ENCODE measurements at places on chromosomes 12 and 14.

DNA sequence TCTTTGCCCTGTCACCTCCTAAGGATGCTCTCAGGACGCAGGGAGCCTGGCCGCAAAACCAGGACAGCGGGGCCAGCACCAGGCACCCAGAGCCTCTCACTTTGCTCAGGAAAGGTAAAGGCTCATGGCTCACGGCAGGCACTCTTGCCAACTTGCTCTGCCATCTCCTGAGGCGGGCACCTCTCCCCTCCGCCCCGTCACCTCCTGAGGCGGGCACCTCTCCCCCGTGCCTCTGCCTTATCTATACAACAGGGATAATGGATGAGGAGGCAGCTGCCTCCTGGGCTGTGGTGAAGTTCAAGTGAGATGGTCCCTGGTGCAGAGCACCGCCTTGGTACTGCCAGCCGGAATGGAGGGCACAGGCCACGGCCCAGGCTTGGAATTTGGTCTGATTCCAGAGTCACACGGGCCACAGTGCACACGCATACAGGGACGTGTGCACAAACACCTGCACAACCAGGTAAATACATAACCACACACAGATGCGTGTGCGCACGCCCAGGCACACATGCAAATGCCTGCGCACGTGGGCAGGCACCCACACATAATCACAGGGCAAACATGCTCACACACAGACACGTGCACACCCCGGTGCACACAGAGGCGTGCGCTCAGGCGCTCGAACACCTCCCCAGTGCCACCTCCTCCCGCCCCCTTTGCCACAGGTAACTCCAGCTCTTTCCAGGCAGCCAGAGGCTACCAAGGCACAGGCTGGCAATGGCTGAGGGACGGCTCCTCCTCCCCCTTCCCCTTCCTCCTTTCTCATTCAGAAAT is 11.6 kb downstream of the DEGS2 start:
- peaks cover 13% of the 10 kb centered on the region for H3K4me1 ChIP-seq
- no peak overlapping the region for H3K4me3 ChIP-seq
- DNase-seq = peak; percentile 77
- no peaks in the 10 kb centered on the region for H3K27me3 ChIP-seq
- H3K36me3 ChIP-seq = no peaks in the 10 kb centered on the region

DNA sequence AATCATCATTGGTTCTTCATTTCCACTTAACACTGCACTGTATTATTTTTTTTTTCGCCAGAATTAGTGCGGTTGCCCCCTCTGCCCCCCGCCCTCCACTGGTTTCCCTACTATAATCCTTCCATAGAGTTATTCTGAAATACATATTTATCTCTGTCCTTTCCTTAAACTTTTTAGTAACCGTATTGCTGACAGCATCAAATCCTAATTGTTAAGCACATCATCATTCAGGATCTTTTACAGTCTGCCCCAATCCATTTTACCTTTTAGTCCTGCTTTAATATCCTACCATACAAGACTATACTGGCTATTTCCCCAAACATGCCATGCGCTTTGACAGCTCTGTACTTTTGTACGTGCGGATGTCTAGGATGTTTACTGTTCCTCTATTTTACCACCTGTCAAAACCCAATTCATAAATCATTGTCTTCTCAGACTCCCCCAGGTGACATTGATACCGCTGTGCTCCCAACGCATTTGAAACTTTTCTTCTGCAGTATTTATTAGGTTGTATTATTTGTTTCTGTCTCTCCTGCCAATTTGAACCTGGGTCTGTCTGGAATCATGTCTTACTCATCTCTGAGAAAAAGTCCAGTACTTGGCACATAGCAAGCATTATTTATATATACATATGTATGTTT is 1.0 kb downstream of the FGFR1OP2 start:
- no peak for DNase-seq
- peak overlapping the region; percentile 68 for H3K4me3 ChIP-seq
- H3K36me3 ChIP-seq = no peaks in the 10 kb centered on the region
- H3K27me3 ChIP-seq = no peaks in the 10 kb centered on the region

DNA sequence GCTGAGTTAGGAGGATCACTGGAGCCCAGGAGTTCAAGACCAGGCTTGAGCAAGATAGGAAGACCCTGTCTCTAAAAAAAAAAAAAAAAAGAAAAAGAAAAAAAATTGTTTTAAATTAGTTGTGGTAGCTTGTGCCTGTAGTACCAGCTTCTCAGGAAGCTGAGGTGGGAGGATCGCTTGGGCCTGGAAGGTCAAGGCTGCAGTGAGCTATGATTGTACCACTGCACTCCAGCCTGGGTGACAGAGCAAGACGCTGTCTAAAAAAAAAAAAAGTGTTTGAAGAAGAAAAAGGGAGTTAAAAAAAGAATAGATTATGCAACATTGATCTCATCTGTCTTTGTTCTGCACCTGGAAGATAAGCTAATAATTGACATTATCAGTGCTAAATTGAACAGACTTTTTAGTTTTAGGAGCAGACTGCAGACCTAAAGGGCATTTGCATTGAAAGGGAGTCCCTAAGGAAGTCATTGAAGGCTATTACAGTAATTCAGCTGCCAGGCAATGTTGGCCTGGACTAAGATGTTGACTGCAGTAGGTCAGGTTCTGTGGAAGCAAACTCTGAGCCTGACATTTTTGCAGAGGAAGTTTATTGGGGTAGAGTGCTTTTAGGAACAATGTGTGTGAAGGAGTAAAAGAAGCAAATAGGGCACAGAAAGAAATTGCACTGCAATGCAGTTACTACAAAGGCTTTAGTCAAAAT is 215.8 kb downstream of the PCNX1 start:
- peaks cover 6% of the 10 kb centered on the region for H3K4me1 ChIP-seq
- no peak for DNase-seq
- H3K27ac ChIP-seq = no peak overlapping the region
- no peak overlapping the region for H3K4me3 ChIP-seq
- no peaks in the 10 kb centered on the region for H3K27me3 ChIP-seq

DNA sequence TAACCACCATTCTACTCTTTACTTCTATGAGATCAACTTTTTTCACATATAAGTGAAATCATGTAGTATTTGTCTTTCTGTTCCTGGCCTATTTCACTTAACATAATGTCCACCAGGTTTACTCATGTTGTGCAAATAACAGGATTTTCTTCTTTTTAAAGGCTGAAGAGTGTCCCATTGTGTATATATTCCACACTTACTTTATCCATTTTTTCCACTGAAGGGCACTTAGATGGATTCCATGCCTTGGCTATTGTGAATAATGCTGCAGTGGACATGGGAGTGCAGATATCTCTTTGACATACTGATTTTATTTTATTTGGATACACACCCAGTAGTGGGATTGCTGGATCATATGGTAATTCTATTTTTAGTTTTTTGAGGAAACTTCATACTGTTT is 181.1 kb upstream of the HMGA2 start:
- H3K4me3 ChIP-seq = no peak overlapping the region
- H3K27me3 ChIP-seq = no peaks in the 10 kb centered on the region
- DNase-seq = no peak
- no peak overlapping the region for H3K27ac ChIP-seq

DNA sequence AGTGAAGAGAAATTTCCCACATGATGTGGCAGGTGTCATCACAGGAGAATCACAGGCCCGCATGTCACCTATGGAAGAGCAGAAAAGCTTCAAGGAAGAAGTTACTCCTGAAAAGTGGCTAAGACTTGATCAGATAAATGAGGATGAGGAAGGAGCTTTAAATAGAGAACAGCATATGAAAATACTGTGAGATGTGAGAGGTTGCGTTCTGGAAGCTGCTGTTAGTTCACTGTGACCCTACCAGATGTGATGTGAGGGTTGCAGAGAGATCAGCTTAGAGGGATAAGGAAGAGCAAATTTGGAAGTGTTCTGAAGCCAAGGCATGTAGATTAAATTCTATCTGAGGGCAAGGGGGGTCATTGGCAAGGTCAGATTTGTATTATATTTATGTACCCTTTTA is 17.1 kb downstream of the ERP27 start:
- no peaks in the 10 kb centered on the region for H3K36me3 ChIP-seq
- H3K4me3 ChIP-seq = no peak overlapping the region
- no peaks in the 10 kb centered on the region for H3K27me3 ChIP-seq
- H3K4me1 ChIP-seq = no peaks in the 10 kb centered on the region

GRCh38 chr12:75690296-75690955 is 179.0 kb upstream of the KRR1 start:
- H3K4me3 ChIP-seq = no peak overlapping the region
- DNase-seq = no peak
- H3K4me1 ChIP-seq = no peaks in the 10 kb centered on the region
- H3K27me3 ChIP-seq = no peaks in the 10 kb centered on the region

DNA sequence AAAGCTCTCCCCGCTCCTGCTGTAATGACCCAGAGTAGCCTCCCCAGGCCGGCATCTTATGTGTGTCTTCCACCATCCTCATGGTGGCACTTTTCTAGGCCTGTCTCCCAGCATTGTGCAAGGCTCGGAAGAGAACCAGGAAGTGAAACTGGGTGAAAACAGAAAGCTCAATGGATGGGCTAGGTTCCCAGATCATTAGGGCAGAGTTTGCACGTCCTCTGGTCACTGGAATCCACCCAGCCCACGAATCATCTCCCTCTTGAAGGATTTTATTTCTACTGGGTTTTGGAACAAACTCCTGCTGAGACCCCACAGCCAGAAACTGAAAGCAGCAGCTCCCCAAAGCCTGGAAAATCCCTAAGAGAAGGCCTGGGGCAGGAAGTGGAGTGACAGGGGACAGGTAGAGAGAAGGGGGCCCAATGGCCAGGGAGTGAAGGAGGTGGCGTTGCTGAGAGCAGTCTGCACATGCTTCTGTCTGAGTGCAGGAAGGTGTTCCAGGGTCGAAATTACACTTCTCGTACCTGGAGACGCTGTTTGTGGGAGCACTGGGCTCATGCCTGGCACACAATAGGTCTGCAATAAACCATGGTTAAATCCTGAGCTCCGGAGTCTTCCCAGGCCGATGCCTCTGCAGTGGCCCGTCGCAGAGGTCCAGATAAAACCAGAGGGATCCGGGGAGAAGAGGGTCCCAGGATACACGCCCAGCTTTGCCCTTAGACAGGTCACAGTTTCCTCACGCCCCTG is 15.6 kb downstream of the ACVRL1 start:
- peak overlapping the region; percentile 0 for H3K4me3 ChIP-seq
- H3K4me1 ChIP-seq = peaks cover 17% of the 10 kb centered on the region
- no peaks in the 10 kb centered on the region for H3K27me3 ChIP-seq
- H3K36me3 ChIP-seq = no peaks in the 10 kb centered on the region
